ENCODE measurements at places on chromosomes 6 and 20.
A peak's percentile ranks its signal among the peaks of the same experiment; 100 is the strongest.

DNA sequence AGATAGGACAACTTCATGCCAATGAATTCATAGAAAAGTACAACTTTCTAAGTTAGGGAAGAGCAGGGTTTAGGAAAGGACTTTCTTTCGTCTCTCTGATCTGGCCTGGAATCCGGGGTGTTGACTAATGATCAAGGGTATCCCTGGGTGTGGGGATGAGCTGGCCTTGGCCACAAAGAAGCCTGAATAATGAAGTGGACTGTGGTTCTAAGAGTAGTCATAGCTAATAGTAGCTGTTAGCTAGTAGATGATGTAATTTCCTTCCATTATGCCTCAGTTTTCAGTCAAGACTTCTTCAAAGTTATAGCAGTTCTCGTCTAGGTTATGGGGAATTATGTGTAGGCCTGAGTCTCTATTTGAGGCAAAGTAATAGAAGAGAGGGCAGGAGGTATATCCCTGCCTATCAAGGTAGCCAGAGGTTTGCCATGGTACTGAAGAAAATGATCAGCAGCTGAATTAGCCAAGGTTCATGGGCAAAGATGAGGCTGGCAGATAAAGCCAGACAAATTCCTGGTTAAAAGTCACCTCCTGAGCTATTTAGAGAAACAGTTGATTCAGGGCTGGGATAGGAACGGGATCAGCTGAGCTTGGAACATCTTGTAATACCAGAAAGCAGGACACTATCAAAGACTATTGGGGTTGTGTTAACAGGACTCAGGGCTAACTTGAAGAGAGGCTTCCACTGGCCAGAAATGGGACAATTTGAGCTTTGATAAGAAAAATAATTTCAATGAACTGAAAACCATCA is 18.7 kb upstream of the TRPC4AP start:
- DNase-seq = peak; percentile 22

DNA sequence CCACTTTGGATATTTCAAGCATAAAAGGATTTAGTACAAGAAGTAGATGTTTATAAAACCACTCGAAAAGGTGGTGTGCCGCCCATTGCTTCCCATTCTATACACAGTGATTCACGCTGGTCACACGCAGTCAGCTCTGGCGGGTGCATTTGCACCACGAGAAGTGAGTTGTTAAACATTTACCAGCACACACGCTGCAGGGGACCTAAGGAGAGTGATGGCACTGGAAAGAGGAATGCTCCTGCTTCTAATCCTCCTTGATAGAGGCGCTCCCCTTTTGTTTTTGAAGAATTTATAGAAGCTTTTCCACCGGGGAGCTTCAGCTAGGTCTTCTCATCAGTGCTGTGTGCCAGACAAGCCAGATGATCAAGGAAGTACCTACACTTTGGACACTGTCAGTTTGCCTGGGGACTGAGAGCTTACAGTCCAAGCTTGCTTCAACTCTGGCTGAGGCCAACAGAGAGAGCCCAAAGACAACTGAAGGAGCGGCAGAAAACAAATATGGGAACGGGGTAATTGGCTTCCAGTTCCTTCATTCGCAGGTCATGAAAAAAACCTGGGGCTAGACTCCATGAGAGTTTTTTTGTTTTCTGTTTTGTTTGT is 31.2 kb downstream of the MUC22 start:
- DNase-seq = no peak

DNA sequence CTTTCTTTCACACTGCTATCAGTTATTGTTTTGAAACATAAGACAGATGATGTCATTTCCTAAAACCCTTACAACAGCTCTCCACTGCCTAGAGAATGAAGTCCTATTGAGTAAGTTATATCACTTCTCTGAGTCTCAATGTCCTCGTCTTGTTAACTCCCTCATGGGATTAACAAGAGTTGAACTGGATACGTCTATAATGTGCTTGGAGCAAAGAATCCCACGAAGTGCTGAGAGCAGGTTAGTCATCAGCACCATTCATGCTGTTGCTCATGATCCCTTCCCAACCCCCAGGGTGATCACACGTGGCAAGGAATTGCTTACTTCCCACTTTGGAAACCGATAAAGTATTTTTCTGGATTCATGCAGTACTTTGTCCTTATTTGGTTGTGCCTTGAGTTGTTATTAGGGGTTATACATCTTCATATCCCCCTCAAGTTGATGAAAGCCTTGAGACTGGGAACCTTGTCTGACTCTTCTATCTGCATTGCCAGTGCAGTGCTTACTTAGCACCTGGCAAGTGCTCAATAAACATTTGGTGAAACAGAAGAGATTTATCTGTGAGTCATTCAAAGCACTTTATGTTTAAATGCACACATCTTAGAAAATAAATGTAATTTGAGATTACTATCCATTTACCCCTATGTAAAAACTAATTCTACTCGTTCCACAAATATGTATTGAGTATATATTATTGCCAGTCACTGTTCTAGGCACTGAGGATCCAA is 487.5 kb downstream of the EPM2A start:
- DNase-seq = peak; percentile 46

- no peak for DNase-seq
These were observed 20.2 kb downstream of the SF3B5 start for GRCh38 chr6:144075187-144075586.

- DNase-seq = peak; percentile 35
These were observed 530.5 kb upstream of the PTCHD4 start for GRCh38 chr6:48641544-48641943.

GRCh38 chr6:116268589-116269293 is 11.0 kb downstream of the TSPYL1 start:
- peak; percentile 94 for DNase-seq

- DNase-seq = no peak
These were observed 33.2 kb downstream of the CDH22 start for GRCh38 chr20:46275091-46275490.

- DNase-seq = no peak
These were observed 295.5 kb upstream of the JARID2 start for GRCh38 chr6:14950103-14950969.

- DNase-seq = no peak
These were observed 73.2 kb downstream of the QRSL1 start for GRCh38 chr6:106702451-106703110.

- DNase-seq = no peak
These were observed 6.2 kb downstream of the DUSP22 start for GRCh38 chr6:298233-299103.

DNA sequence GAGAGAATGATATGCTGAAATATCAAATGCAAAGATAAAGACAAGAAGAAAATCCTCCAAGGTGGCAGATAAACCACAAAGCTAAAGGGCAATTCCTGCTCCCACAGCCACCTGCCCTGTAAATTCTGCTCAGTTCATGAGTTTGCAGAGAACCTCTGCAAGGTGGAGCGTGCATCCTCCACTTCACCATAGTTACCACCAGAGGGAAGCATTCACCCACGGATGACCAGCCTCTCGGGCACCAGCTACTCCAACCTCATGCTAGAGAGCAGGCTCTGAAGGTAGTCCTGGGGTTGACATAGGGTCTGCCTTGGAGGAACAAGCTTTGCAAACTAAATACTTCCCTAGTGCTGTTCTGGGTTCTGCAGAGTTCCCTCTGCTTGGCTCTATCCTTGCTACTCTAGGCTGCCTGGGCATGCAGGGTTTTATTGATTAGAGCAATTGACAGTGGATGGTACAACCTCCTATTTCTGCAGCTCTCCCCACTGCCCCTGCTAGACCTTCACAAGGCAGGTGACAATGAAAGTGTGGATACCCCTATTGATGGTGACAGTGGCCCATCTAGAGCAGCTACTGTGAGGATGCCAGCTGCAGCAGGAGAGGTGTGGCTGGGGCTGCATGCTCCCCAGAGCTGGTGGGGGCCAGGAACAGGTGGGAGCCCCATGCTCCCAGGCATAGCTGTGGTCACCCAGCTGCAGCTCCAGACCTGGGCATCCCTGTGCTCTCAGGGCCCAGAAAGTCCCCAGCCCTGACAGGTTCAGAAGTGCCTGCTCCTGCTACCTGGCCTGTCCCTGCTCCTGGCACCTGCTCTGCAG is 51.1 kb downstream of the GGTLC1 start:
- peak; percentile 79 for DNase-seq

- DNase-seq = no peak
These were observed 34.6 kb downstream of the RAMACL start for GRCh38 chr6:166551754-166552495.

GRCh38 chr20:3701061-3701998 is 11.1 kb downstream of the SIGLEC1 start:
- DNase-seq = no peak

DNA sequence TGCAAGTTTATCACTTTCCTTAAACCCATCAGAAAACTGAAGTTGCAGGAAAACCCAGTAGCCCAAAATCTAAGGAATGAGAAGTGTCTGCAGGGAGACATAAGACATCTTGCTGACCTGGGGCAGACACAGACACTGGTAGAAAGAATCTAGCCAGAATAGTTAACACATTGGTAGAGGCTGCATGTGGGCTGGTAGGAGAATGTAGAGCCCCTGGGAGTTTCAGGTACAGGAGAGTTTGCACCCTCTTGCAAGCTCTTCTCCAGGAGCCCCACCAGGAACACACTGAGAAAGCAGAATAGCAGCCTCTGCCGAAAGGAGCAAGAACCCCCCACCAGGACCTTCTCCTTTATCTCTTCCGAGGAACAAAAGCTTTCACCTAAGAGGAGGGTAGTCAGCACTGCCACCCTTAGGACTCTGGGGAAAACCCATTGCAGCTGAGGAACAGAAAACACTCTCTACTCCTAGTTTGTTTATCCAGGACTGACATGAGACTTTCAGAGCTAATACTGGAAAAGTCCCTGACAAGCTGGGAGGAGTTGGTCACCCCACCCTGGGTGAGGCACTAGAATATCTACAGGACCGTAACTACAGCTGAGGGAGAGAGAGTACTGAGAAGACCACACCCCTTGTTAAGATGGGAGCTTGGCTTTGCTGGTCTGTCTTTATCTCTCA is 10.5 kb upstream of the OGFRL1 start:
- DNase-seq = no peak

GRCh38 chr20:38747495-38748096 is 664 bp upstream of the ACTR5 start:
- DNase-seq = no peak

DNA sequence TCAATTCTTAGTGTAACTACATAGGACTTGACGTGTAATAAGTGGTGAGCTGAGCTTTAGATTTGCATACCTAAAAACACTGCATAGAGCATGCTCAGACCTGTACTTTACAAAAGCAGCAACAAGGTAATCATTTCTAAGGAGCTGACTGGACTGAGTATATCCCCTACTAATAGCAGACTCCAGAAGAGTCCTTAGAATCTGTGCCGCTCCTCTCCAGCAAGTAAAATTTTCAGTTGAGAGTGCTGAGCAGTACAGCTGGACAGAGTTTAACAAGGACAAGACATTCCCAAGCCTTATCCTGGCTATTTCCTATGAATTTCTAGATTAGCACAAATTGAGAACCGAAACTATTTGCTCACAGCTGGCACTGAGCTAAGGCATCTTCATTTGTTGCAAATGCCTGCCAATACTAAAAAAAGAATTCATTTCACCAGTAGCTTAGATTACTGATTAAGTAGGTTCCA is 26.1 kb upstream of the KLHL31 start:
- peak; percentile 2 for DNase-seq

- DNase-seq = no peak
These were observed 1.8 kb downstream of the SEC63 start for GRCh38 chr6:107956181-107956580.

GRCh38 chr6:105459049-105459448 is 56.2 kb upstream of the PREP start:
- DNase-seq = no peak

DNA sequence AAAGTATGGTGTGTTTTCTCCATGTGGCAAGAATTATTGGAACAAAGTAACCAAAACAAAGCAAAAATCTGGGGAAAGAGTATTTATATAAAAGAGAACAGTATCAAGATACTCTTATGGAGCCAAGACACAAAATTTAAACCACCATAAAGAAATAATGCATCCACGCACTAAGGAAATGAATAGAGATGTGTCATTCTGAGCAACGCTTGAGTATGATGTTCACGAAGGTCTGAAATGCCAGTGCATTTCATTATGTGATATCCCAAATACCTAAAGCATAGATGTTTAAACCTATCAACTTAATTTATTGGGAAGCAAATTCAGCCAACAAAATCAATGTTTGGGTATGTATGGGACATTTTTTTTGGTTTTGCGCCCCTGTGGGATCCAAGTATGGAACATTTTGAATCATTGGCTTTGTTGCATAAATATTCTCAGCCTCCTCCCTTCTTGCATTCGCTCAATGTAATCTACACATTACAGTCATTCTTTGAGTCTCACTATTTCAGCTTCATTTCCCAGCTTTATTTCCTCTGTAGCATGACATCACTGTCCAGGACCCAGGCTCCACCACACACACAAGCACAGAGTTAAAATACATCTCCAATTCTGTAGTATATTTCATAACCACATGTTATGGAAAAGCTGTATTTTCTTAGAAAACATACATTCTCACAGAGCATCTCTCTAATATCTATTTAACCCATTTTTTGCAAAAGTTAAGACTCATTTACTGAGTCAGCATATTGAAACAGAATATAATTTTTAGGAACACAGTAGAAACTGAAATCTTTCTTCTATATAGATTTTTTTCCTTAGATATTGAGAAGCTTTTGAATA is 11.6 kb upstream of the MOXD1 start:
- DNase-seq = peak; percentile 47

DNA sequence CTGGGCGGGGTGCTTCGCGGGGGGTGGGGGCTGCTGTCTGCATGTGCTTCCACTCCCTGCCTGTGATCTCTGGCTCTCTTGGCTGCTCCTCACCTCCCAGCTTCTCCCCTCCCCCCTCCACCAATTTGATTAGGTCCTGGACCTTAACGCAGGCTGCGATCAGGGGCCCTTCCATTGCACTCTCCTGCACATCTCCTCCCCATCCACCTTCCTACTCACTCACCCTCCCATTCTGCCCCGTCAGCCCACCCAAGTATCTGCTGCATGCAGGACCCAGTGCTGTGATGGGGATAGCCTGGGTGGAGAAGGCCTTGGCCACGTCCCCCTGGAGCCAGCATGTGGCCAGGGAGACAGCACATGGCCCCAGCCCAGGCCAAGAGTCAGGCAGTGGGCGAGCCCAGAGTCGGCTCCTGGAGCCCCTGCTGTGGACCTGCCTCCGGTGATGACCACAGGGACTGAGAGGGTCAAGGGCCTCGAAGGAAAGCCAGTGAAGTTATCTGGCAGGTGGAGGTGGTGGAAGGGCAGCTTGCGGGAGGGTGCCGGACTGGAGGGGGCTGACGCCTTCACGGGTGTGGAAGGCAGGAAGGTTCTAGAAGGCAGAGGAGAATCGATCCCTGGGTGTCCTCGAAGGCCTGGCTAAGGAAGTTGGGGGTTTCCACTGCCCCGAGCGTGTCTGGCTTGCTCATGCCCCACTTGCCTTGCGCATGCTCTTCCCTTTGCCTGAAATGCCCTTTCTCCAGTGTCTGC is 40.7 kb downstream of the SRC start:
- no peak for DNase-seq

GRCh38 chr20:38061109-38061508 is 27.6 kb downstream of the RPRD1B start:
- DNase-seq = no peak

GRCh38 chr6:166952121-166952520 is 4.2 kb downstream of the RNASET2 start:
- no peak for DNase-seq
